ENCODE measurements at places on chromosomes 3 and 15.
A peak's percentile ranks its signal among the peaks of the same experiment; 100 is the strongest.

GRCh38 chr3:128471720-128472119 is 5.0 kb upstream of the DNAJB8 start:
- DNase-seq: no peak

- no peak for DNase-seq
These were observed 15.8 kb upstream of the TRH start for GRCh38 chr3:129958755-129959154.

DNA sequence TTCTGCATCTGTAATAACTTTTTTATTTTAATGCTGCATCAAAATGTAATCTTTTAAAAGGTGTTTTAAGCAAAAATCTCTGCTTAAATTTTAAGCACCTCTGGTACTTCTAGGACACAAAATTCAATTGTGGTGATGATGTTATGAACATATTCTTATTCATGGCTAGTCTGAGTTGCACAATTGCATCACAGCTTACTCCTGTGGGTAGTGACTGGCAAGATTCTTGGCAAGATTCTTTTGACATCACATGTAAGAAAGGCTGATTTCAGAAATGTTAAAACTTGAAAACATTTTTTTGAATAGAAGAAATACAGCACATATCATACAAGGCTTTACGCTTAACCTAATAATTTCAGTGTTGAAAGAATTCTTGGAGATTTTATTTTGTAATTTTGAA is 35.7 kb downstream of the IQCH start:
- no peak for DNase-seq

- no peak for DNase-seq
These were observed 46.5 kb downstream of the KLHL25 start for GRCh38 chr15:85748176-85748575.

DNA sequence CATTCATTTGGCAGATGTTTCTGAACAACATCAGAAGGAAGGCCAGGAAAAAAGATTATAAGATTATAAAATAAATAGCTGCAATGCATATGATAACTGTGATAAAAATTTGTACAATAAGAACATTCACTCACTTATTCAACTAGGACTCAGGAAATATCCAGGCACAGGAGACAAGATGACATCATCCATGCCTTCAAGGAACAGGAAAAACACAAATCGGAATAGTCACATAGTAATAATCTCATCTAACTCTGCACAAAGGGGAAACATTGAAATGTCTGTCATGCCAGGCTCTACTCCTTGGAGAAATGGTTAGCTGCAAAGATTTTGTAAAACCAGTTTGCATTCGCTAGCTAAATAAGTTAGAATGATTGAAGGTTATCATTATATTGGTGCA is 233.5 kb upstream of the AGTR1 start:
- DNase-seq: no peak

DNA sequence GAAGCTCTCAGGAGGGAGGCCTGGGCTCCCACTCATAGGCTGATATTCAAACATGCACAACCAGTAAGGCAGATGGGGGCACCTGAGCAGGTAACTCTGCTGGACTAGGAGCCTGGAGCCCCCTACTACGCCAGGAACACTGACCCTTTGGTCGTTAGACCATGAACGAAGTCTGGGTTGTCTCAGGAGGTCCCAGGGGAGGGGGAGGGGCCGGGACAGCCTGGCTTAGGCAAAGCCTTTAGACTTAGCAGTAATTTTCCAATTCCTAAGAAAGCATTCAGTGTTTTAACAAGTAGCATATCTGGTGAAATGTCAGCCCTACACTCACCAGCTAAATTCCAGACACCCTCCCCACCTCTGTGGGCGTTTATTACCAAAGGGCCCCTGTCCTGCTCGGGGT is 67.4 kb upstream of the ST8SIA2 start:
- DNase-seq: no peak

DNA sequence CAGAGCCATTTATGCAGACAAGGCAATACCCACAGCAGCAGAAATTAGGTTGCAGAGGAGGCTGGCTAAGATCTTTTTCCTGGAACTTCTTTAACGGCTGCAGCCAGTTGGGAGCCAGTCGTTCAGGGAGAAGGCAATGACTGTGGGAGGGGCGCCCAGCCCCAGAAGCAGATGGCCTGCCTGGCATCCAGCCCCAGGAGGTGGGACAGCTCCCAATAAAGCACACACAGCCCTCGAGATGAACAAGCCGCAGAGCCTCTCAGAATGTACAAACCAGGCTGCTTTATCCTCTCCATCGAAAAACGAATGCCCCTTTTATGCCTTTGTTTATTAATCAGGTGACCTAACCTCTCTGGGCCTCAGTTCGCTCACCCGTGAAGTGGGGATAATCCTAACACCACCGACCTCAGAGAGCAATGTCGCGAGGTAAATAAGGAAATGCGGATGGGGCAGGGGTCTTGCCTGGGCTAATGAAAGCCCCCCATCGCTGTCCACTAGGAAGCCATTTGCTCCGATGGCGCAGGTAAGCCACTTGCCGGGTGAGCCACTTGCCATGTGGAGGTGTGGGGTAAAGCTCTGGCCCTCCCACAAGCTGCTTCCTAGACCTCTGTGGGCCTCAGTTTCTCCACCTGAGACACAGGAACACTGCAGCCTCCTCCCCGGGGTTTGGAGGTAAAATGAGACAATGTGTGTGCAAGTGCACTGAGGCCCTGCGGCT is 35.8 kb downstream of the MGLL start:
- peak; percentile 75 for DNase-seq

- no peak for DNase-seq
These were observed 68.9 kb downstream of the SIDT1 start for GRCh38 chr3:113601240-113601639.

DNA sequence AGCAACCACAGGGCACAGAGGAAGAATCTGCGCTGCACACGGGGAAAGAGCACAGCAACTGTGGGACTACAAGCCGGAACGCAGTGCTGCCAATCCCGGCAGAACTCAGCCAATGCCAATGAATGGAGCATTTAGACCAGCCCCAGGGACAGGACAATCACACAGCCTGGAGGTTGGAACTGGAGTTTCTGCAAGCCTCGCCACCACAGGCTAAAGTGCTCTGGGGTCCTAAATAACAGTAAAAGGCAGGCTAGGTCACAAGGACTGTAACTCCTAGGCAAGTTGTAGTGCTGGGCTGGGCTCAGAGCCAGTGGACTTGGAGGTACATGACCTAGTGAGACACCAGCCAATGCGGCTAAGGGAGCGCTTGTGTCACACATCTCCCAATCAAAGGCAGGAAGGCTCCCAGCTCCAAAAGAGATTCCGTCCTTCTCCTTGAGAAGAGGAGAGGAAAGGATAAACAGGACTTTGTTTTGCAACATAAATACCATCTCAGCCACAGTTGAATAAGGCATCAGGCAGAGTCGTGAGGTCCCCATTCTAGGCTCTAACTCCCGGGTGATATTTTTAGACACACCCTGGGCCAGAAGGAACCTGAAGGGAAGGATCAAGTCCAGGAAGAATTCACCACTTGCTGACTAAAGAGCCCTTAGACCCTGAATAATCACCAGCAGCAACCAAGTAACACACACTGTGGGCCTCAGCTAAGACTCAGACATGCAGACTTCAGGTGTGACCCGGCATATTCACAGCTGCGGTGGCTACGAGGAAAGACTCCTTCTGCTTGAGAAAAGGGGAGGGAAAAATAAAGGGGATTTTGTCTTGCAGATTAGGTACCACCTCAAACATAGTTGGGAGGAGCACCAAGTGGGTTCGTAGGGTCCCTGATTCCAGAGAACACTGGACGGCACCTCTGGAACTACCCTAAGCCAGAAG is 85.5 kb upstream of the XXYLT1 start:
- no peak for DNase-seq

DNA sequence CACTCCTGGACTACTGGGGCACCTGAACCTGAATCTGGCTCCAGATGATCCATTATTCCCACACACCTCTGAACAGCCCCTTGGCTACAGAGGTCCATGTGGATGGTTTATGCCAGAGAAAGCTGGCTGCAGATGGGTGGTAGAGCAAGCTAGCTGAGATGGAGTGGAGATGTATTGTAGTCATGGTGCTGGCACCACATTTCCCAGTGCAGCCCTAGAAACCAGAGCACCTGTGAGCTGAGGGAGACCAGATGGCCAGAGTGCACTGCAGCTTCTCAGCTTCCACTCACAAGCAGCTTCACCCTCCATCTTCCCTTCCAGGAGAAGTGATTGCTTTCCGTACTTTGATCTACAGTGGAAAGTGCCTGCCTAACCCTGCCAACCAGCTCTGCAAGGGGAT is 29.9 kb downstream of the RBP1 start:
- no peak for DNase-seq

DNA sequence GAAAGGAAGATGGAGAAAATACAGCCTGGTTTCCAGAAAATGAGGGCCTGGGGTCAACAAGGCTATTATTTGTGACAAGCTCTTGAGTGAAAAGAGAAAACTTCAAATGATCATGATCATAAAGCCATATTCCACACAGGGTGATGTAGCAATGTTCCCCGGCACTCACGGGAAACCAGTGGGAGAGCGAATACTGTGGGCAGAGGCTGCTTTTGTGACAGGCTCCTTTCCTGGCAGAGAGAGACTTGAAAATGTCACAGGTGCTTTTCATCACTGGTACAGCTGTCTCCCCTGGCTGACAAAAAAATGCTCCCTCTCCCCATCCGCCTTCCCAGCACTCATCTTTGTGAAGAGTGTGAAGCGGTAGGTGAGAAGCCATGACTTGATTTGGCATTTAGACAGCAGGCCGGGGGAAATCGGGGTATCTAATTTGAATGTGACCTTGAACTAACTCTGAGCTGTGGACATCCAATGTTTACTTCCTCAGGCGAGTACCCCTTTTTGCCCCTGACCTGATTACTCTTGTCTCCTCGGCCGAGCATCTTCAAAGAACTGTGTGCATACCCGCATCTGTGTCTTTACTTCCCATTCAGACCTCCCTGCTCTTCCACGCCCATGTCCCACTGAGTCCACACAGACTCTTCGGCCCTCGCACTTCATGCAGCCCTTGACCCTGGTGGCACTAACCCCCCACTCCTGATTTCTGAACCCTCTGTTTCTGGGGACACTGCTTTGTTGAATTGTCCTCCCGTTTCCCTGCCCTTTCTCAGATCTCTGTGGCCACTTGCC is 23.2 kb downstream of the CA12 start:
- no peak for DNase-seq

DNA sequence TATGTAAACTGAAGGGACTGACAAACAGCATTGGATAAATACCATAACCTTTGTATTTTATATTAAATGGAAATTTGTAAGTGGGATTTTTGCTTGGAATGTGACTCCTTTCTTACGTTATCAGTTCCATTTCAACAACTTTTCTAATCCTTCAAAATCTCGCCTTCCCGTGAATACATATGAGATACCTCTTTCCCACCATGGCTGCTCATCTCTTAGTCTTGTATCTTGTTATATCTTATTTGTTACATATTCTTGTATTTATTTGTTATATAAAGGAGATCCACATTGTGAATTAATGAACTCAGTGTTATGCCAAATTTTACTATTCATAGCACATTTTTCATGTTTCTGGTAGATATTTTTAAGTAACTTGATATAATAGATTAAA is 623.7 kb downstream of the MCTP2 start:
- DNase-seq: no peak

DNA sequence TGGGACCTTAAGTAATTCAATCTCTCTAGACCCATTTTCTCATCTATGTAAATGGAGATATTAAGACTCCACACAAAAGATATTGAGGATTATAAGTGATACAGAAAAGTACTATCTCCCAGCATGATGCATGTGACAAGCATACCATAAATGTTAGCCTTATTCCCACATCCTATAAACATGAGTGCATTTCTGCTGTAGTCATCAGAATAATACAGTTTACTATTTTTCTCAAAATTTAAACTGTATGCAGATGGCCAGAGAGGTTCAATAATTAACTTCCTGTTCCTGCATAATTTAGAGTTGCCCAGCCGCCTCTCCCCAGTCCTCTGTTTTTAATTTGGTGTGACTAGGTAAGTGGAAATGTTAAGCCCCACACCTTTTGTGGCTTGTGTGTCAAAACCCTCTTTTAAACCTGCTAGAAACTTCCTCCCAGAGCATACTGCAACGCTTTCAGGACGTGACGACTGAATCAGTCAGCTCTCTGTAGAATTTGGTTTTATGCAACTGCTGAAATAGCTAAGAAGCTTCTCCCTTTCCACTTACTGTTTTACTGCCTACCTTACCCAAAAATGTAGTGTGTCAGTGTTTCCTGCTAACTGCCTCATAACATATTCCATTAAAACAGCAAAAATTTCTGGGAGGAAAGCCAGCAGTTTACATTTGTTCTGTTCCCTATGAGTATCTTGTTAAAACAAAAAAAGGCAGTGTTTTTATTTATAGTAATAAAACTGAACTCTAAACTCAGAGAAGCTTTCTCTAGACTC is 1037.9 kb downstream of the EPHA3 start:
- DNase-seq: no peak

DNA sequence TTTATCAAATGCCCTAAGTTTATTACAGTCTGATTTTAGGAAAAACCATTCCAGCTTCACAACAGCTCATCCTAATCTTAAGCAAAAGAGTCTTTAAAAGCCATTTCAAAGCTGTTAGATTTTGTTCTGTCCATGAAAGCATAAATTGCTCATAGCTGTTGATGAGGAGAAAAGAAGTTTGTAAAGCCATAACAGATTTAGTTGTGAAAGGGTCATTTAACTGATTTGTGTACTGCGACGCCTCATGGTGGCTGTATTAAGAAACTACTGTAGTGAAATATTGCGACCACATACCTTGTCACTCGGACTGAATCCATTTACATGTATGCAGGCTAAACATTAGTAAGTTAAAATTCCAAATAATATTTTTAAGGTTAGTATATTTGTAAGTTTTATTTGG is 20.9 kb downstream of the BBX start:
- no peak for DNase-seq

DNA sequence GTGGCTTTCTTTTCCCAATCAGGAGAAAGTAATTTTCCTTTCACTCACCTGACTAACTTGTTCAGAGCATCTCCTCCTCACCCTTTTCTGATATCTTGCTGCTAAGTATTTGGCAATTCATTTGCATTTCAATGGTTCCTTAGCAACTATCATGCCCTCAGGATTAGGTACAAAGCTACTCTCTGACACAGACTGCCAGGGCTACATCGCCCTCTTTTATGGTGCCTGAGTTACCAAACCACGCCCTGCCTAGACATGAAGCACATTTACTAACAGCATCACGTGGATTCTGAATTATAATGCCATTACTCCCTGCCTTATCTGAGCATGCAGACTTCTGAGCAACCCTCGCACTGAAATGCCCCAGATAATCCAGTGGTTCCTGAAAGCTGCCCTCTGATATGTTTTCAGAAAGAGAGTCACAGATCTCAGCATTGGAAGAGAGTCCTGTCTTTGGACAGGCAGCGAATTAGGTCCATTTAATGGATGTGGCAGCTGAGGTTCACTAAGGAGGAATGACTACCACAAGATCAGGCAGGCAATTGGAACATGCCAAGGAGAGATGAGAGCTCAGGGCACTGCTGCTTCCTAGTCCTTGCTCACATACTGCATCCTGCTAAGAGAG is 14.5 kb downstream of the EPHB1 start:
- no peak for DNase-seq

GRCh38 chr3:39990532-39990931 is 181.1 kb downstream of the MYRIP start:
- DNase-seq: peak; percentile 46

Data from AG08395 (cell line).